ENCODE measurements at places on chromosomes 13 and 19.

DNA sequence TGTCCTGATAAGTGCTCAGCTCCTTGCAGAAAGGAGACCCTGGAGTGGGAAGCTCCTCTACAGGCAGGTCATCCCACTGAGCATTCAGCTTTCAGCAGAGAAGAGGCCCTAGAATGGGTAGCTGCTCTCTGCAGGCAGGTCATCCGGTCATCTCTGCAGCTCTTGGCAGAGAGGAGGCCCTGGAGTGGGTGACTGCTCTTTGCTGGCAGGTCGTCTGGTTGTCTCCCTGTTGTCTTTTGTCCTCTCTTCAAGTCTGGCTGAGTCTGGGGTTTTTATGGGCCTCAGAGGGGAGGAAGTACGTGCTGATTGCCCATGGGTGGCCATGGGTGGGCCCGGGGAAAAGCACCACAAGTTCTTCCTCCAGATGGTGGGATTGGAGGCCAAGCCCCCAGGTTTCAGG is 250.3 kb upstream of the EDNRB start:
- no peak for DNase-seq

GRCh38 chr19:42095142-42095813 is 19.3 kb downstream of the ZNF574 start:
- DNase-seq, result no peak

DNA sequence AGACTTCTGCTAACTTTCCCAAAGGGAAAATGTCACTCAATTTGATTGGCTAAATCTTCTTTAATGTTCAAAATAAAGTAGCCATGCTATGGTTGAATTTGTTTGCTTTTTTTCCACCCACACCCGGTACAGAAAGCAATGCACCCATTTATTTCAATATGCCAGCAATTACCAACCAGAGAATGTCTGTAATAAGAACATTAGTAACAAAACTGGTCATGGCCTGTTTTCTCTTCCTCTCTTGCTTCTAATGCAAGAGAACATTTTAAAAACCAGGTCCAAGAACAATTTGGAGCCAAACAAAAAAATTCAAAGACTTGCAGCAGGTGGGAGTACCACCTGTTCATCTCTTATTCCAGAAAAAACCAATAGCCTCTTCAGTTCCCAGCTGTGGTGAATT is 1108.8 kb upstream of the PCDH20 start:
- DNase-seq, result no peak

- no peak for DNase-seq
Measured at GRCh38 chr13:112242777-112243176, 133.4 kb upstream of the SPACA7 start.

DNA sequence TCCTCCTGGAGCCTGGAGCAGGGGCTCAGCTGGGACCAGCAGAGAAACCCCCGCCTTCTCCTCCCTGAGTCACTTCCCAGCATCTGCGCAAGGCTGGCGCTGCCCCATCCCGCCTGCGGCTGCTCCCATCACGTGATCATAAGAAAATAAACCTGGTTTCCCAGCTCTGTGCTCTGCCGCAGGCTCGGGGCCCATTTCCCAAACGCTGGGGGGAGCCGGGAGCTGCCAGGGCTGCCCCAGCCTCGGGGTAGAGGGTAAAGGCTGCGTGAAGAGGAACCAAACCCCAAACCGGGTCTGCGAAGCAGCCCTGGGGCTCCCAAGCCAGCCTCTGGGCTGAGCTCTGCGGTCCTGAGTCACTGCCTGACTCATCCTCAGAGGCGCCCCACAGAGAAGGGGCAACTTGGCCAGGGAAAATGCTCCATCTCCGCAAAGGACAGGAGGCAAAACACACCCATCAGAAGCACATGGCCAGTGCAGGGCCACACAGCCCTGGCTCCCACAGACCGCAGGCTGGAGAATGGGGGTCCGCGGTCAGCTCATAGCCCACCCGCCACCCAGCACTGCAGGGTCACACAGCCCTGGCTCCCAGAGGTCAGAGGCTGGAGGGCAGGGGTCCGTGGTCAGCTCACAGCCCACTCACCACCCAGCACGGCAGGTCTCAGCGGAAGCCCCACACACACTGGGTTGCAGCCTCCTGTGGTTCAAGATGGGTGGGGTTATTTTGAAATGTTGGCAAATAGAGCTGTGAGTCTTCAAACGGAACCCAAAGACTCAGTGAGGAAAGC is 67.1 kb downstream of the RASA3 start:
- DNase-seq, result peak; percentile 88

DNA sequence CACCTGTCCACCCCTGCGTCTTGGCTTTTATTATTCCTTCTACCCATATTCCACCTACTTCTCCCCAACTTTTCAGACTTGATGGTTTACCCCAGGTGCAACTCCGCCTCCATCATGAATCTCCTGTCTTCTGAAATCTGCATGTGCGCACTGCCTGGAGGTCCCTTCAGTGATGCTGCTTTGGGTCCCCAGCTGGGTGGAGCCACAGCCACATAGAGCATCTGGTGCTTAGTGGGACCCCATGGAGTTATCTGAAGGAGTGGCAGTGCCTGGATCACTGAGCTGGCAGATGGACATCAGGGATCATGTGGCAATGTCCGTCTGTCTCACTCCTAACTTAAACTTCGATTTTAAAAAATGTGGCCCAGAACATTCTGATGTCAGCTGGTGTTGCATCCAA is 13.5 kb downstream of the ZNF536 start:
- DNase-seq, result no peak
